ENCODE measurements at places on chromosomes 12 and 14. TPM values are rescaled to one million over a fixed set of nuclear protein-coding genes. Genes with fewer than 3 reads are reported as not detected.

- no peak overlapping the region for H3K27ac ChIP-seq
- peaks cover 3% of the 10 kb centered on the region for H3K4me1 ChIP-seq
- peak; percentile 81 for DNase-seq
These were observed 18.5 kb upstream of the KRT80 start for GRCh38 chr12:52210186-52210924.

GRCh38 chr12:109892748-109893147, 7.3 kb upstream of the TCHP start:
- H3K27ac ChIP-seq: no peak overlapping the region
- no peaks in the 10 kb centered on the region for H3K36me3 ChIP-seq
- no peak for DNase-seq

DNA sequence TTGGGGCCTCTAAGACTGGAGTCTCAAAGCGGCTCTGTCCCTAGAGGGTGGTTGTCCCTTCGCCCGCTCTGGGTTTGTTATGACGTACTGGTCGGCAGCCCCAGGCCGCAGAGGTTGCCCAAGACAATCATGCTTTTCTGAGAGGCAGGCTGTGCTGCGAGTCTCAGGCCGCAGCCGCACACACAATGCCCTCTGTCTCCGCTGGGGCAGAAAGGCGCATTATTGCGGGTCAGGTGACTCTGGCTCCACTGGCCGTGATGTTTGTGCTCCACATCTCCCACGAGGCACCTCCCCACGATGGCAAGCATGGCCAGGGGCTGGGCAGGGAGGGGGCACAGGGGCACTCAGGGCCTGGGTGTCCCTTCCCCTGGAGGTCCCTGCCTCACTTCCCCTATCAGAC, 21.0 kb upstream of the PLEKHG3 start:
- no peaks in the 10 kb centered on the region for H3K36me3 ChIP-seq
- no peak overlapping the region for H3K27ac ChIP-seq
- H3K4me1 ChIP-seq: peaks cover 12% of the 10 kb centered on the region
- H3K27me3 ChIP-seq: no peaks in the 10 kb centered on the region

DNA sequence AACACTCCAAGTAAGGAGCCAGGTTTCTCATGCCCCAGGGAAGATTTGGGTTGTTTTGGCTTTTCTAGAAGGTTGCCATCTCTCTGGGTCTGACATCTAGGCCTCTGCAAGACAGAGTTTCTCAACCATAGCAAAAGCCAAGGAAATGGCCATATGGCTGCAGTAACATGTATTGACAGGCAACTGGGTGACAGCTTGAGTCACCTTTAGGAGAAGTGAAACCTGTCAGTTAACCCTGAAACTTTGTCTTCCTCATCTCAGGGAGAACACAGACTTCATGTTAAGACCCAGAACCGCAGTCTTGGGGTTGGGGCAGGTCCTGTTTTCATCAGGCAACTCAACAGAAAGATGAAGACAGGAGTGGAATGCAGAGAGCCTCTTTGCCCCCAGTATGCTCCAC, 46.0 kb upstream of the PLBD1 start:
- no peak overlapping the region for H3K27ac ChIP-seq
- no peaks in the 10 kb centered on the region for H3K27me3 ChIP-seq
- peaks cover 6% of the 10 kb centered on the region for H3K4me1 ChIP-seq
- no peaks in the 10 kb centered on the region for H3K36me3 ChIP-seq
- DNase-seq: no peak

- no peak for DNase-seq
- H3K4me3 ChIP-seq: no peak overlapping the region
- H3K36me3 ChIP-seq: no peaks in the 10 kb centered on the region
- H3K27me3 ChIP-seq: no peaks in the 10 kb centered on the region
- no peaks in the 10 kb centered on the region for H3K4me1 ChIP-seq
- H3K27ac ChIP-seq: no peak overlapping the region
These were observed 59.7 kb downstream of the SLC24A4 start for GRCh38 chr14:92382677-92383076.

- H3K27ac ChIP-seq: peak overlapping the region; percentile 55
- H3K27me3 ChIP-seq: no peaks in the 10 kb centered on the region
- DNase-seq: peak; percentile 33
- no peak overlapping the region for H3K4me3 ChIP-seq
These were observed 14.8 kb upstream of the RIC8B start for GRCh38 chr12:106759526-106760183.

DNA sequence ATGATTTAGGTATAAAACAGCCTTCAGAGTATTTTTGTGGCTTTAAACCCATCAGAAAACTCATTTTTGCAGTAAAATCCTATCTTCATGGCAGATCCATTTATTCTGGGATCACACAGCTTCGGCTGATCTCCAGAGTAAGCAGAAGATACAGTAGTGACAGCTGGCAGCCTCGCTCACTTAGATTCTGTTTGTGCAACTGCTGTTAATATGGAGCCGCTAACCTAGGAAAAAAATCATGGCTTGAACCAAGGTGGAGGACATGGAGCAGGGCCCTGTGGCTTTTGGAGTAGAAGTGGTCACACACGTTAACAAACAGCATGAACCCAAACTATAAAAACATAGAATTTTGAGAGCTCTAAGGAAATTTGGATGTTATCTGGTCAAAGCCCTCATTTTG, 137.2 kb upstream of the ARHGAP5 start:
- no peaks in the 10 kb centered on the region for H3K27me3 ChIP-seq
- no peak overlapping the region for H3K4me3 ChIP-seq
- no peak overlapping the region for H3K27ac ChIP-seq
- no peak for DNase-seq

- no peaks in the 10 kb centered on the region for H3K36me3 ChIP-seq
- no peak overlapping the region for H3K4me3 ChIP-seq
- H3K4me1 ChIP-seq: peaks cover 35% of the 10 kb centered on the region
These were observed 121.5 kb downstream of the CALM1 start for GRCh38 chr14:90518069-90518940.

GRCh38 chr12:4284306-4284705, 10.7 kb downstream of the CCND2 start:
- no peak overlapping the region for H3K4me3 ChIP-seq
- peaks cover 3% of the 10 kb centered on the region for H3K36me3 ChIP-seq
- H3K27ac ChIP-seq: no peak overlapping the region
- DNase-seq: no peak
- H3K4me1 ChIP-seq: peaks cover 25% of the 10 kb centered on the region

GRCh38 chr14:86072116-86072894, 542.4 kb downstream of the FLRT2 start:
- no peak for DNase-seq
- H3K4me1 ChIP-seq: no peaks in the 10 kb centered on the region
- H3K27me3 ChIP-seq: no peaks in the 10 kb centered on the region
- H3K27ac ChIP-seq: no peak overlapping the region

GRCh38 chr12:15679151-15679550, 110.0 kb downstream of the EPS8 start:
- no peak overlapping the region for H3K27ac ChIP-seq
- no peaks in the 10 kb centered on the region for H3K36me3 ChIP-seq
- DNase-seq: no peak
- H3K27me3 ChIP-seq: no peaks in the 10 kb centered on the region
- no peaks in the 10 kb centered on the region for H3K4me1 ChIP-seq

- no peak overlapping the region for H3K4me3 ChIP-seq
- no peaks in the 10 kb centered on the region for H3K4me1 ChIP-seq
- H3K27ac ChIP-seq: no peak overlapping the region
- no peaks in the 10 kb centered on the region for H3K36me3 ChIP-seq
These were observed 15.4 kb downstream of the LLPH start for GRCh38 chr12:66115071-66115600.

GRCh38 chr12:64674367-64674922, 64.2 kb downstream of the RASSF3 start:
- H3K4me3 ChIP-seq: no peak overlapping the region
- no peaks in the 10 kb centered on the region for H3K36me3 ChIP-seq
- no peak overlapping the region for H3K27ac ChIP-seq
- peaks cover 95% of the 10 kb centered on the region for H3K4me1 ChIP-seq
- no peak for DNase-seq

The ESPL1 gene
- total RNA-seq: 2.1 TPM

The IFNG gene
- not detected for total RNA-seq

The LRP1-AS gene
- not detected for total RNA-seq

The C12orf60 gene
- 0.46 TPM for total RNA-seq

The ZFHX2 gene
- 6.3 TPM for total RNA-seq

The DUSP6 gene
- 18.4 TPM for total RNA-seq

The RND1 gene
- total RNA-seq: 16.8 TPM
